ENCODE measurements at places on chromosomes 16 and 17. TPM values are rescaled to one million over a fixed set of nuclear protein-coding genes. Genes with fewer than 3 reads are reported as not detected.

DNA sequence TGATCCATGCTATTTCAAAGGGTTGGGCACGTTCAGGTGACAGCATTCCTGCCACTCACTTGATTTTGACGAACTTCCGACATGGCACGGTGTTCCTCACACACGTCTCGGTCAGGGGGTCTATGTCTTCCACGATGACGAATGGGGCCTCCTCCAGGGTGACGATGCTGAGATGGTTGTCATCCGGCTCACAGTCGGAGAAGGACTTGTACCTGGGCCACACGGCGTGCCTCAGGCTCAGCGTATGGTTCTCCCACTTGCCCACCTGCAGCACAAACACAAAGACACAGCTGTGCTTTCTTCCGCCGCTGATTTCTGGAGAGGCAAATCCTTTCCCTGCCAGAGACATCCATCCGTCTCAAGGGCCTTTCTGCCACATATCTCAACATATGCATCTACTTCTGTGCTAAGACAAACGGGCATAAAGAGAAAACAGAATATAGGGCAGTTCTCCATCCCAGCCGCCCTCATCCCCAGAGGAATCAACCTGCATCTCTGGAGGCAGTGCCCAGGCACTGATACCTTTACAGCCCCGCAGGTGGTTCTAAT, 332.5 kb downstream of the GRIN2A start:
- DNase-seq: no peak

DNA sequence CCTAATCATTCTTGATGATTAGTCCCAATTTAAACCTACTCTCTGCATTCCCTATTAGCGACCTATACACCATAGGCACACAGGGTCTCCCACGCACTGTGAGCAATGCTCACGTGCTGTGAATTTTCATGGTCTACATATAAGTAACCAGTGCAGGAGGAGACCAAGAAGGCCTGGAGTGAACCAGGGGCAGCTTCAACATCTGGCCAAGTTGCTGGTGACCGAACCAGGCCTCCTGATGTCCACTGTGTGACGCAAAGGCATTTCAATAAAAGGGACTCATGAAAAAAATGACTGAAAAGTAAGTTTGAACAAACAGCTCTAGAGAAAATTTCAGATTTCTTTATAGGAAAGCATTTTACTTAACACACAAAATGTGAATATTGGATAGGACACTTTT, 107.0 kb downstream of the ZFHX3 start:
- DNase-seq: no peak

GRCh38 chr17:68695659-68696058, 94.5 kb upstream of the FAM20A start:
- DNase-seq: no peak

Gene KRTAP4-3
- not detected for total RNA-seq

Gene HOXB6
- 5.1 TPM for total RNA-seq
